ENCODE measurements at places on chromosomes 6 and 20.
A peak's percentile ranks its signal among the peaks of the same experiment; 100 is the strongest.

DNA sequence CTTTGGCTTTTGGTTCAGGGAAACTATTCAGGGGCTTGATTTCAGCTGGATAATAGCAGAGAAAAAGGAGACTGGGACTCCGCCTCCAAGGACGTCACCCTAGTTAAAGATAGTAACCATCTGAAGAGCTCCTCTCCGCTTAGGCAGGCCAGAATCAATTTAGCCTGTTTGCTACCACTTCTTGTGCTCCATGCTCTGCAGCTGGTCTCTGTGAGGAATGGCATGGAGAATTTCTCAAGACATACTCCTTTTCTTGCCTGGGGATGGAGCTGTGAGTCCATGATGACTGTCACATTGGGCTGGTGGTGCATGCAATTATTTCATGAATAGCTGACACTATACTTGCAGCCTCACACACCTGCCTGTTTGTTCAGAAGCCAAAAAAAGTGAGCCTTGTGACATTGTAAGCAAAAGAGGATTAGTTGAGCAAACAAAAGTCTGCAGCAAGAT, 61.4 kb downstream of the TXLNB start:
- ATAC-seq, result peak; percentile 94

GRCh38 chr20:47354714-47355488, 1.6 kb downstream of the ZMYND8 start:
- ATAC-seq, result no peak

GRCh38 chr6:40946738-40947301, 92.2 kb downstream of the UNC5CL start:
- ATAC-seq, result no peak

DNA sequence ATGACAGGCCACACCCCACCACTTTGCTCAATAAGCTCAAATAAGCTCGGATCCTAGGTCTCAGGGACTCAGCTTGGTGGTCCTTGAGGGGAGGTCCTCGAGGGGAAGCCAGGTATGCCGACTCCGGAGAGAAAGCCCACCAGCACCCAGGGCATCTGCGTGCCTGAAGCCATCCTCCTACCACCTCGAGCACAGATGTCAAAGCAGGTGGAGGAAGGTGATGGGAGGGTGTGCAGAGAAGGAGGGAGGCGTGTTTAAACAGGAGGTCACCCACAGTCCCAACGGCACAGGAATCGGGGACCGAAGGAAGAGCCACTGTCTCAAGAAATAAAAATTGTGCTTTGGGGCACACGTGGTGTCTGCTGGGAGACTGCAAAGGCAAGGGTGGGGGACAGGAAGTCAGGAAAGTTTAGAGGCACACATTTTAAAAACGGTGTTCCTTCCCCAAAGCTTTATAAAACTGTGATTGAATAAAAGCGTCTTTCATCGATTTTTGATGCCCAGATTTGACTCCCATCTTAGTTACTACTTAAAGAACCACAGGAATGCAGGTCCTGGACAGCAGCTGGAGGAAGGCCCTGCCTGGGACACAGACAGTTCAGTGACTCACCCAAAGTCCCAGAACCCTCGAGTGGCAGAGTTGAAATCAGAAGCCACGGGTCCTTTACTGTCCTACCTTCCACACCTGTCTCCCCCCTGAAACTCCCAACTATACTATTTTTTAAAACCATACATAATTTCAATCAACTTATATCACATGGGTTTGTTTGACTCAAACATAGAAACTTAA, 221.0 kb upstream of the PDE10A start:
- ATAC-seq, result no peak

DNA sequence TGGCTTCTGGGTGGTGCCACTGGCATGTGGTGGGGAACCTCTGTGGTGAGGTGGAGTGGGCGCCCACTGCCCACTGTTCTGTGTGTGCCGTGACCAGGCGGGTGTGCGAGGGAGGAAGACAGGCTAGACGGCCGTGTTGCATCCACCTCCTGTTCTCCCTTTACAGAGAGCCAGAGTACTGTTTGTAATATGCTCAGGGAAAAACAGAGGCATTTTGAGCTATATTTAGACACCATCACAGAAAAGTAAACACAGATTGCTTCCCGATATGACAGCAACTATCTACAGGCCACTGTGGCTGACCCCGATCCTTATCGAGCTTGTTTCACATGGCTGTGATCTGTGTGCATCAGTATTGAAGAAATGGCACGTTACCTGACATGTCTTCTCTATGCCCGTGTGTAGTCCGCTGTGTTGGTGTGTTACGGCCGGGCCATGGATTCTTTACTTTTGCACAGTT, 45.6 kb downstream of the ARID1B start:
- ATAC-seq, result no peak

DNA sequence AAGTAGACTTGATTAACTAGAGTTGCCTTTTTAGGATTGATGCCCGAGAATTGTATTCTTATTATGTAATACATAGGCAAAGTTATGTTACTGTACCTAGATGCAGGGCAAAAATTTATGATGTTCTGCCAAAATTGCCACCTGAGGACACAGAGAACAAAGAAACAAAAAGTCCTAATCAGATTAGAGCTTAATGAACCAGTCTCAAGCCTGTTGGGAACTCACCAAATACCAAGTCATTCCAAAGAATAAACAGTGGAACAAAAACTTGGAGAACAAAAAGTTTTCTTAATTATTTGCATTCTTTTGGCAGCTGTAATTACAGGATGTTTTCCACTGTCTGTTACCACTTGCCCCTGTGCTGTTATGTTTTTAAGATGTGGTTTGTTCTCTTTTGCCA, 154.7 kb upstream of the SGK1 start:
- ATAC-seq, result peak; percentile 17

DNA sequence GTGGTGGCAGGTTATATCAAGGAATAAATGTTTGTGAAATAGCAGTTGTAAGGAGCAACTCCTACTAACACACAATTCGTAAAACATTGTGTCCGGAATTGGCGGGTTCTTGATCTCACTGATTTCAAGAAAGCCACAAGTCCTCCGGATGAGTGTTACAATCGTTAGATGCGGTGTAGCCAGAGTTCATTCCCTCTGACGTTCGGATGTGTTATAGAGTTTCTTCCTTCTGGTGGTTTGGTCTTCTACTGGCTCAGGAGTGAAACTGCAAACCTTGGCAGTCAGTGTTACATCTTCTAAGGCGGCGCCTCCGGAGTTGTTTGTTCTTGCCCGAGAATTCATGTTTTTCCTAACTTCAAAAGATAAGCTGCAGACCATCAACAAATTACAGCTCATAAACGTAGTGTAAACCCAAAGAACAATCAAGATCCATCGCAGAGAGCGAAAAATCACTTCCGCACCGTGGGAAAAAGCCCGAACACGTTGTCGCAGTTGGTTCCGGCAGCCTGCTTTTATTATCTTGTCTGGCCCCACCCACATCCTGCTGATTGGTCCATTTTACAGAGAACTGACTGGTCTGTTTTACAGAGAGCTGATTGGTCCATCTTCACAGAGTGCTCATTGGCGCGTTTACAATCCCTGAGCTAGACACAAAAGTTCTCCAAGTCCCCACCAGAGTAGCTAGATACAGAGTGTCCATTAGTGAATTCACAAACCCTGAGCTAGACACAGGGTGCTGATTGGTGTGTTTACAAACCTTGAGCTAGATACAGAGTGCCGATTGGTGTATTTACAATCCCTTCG, 58.2 kb downstream of the TRIM27 start:
- no peak for ATAC-seq

GRCh38 chr6:26251354-26252076, 113.5 kb upstream of the BTN3A2 start:
- peak; percentile 70 for ATAC-seq

GRCh38 chr6:139650941-139651340, 276.5 kb upstream of the CITED2 start:
- ATAC-seq, result no peak

DNA sequence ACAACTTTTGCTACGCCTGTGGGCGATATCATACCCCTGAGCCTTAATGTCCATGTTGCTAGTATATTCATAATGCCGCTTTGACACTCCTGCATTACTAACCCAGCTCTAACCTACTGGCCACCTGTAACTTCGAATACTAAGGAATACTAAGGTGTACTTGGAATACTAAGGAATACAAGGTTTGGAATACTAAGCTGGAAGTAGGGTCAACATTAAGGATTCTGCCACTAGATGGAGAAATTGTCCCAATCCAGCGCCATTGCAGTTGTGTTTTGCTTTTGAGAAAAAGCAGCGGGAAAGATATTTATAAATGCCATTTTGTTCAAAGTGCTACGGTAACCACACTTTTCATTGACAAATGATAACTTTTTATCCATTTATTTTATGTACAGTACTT, 10.7 kb downstream of the TBXT start:
- no peak for ATAC-seq

- ATAC-seq, result no peak
These were observed 73.1 kb downstream of the C6orf118 start for GRCh38 chr6:165236326-165236725.

DNA sequence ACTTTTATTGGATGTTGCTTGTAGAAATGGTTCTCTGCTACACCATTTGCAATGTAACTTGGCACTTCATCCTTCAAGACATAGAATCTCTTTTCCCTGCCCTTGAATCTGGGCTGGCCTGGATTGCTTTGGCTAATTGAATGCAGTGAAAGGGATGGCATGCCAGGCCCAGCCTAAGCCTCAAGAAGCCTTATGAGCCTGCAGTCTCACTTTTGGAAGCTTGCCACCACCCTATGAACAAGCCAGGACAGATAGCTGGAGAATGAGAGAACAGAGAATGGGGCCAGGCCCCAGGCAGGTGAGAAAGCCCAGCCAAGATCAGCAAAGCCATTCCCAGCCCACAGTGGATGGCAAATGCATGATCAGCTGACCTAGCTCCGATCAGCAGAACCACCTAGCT, 350.7 kb upstream of the RNF24 start:
- peak; percentile 80 for ATAC-seq

- ATAC-seq, result no peak
These were observed 53.3 kb upstream of the EYS start for GRCh38 chr6:65760285-65760684.

- no peak for ATAC-seq
These were observed 89.2 kb downstream of the SLC22A23 start for GRCh38 chr6:3367630-3368029.

DNA sequence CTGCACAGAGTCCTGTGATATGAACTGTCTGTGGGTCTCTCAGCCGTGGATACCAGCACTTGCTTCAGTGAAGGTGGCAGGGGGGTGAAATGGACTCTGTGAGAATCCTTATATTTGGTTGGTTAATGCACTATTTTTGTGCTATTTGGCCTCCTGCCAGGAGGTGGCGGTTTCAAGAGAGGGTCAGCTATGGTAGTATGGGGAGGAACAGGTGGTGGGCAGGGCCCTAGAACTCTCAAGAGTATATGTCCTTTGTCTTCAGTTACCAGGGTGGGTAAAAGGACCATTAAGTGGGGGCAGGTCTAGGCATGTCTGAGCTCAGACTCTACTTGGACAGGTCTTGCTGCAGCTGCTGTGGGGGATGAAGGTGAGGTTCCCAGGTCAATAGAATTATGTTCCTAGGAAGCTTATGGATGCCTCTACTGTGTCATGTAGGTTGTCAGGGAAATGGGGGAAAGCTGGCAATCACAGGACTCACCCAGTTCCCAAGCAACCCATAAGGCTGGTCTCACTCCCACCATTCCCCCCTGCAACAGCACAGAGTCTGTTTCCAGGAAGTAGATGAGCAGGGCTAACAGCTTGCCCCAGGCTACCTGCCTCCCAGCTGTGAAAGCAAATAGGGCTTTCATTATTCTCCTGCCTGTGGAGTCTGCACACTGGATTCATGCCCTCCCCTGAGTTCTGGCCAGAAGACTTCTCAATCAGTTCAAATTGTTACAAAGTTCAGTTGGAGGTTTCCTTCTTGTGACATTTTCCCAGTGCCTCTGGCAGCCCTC, 56.8 kb upstream of the PHIP start:
- no peak for ATAC-seq

DNA sequence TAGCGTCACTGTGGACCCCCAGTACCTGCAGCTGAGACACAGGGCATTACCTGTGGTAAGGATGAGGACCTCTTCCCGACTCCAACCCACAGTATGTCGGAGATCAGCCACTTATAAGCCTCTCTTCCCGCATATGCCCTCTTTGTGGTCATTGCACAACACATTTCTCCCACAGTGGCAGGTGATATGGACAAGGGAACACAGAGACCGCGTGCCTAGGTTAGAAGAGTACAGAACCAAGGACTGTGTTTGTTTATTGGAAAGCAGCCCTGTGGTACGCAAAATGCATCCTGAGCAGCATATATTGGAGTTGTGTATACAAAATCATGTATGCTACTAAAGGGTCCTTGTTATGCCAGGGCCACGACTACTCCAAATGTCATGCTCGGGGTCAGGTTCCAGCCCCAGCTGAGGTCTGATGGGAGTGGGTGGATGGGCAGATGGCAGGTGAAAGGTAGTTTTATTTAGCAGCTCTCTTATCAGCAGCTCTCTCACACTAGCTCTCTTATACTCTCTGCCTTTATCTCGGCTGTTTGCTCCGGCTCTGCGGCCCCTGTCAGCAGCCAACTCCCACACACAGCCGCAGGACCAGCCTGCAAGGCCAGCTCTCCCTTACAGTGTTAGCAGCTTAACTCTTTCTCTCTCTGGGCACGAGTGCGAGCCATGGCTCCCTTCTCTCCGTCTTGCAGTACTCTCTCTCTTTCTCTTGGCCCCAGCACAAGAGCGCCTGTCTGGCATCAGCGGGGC, 569.0 kb downstream of the KIF16B start:
- ATAC-seq, result no peak

- no peak for ATAC-seq
These were observed 92.5 kb downstream of the SLC22A23 start for GRCh38 chr6:3364391-3364790.

DNA sequence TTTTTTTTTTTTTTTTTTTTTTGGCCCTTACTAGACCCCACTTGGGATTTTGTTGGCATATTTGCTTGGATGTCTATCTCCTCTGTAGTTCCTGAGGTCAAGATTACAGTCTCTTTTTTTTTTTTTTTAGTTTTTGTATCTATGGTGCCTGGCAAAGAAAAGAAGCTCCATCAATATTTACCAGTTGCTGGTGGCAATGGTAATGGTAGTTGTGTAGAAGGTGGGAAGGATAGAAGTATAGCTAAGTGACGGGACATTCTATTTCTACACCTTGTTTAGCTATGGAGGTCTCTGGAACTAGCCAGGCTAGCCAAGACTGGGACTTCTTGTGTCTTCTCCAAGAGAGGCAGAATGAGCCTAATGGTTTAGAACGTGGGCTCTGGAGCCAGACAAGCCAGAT, 42.2 kb upstream of the TNFAIP3 start:
- ATAC-seq, result no peak

DNA sequence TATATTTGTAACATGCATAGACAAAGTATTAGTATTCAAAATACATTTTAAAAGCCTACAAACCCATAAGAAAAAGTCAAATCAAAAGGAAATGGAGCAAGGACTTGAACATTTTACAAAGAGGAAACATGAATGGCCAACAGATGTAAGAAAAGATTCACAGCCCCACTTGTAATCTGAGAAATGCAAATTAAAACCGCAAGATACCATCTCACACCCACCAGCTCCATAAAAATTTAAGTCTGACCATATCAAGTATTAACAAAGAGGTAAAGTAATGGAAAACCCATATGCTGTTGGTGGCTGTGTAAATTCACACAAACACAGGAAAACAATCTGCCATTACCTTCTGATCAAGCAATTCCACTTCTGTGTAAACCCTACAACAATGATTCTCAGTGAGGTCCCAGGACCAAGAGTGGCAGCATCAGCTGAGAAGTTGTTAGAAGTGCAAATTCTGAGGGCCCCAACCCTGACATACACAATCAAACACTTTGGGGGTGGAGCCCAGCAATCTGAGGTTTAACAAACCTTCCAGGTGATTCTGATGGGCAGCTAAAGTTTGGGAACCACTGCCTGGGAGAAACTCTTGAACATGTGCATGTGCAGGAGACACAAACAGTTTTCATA, 30.9 kb downstream of the BCL2L1 start:
- no peak for ATAC-seq

All from esophagus mucosa (tissue), 1 donor.